ENCODE measurements at places on chromosomes 12 and 14.

- DNase-seq = no peak
These were observed 316.9 kb downstream of the DAD1 start for GRCh38 chr14:22271838-22272799.

DNA sequence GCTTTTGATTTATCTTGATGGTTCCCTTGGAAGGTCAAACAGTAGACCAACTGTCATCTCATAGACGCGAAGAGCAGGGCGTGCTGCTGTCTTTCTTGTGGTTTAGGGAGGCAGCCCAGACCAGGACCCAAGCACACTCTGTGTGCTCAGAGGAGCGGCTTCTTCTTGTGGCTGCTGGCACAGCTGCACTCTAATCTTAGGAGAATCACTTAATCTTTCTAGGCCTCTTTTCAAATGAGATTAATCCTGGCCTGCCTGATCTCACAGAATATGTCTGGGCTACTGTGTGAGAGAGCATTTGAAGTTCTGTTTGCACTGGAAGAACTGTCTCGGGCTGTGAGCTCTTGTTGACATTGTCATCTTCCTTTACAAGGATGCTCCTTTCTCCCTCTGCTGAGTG is 60.0 kb upstream of the TRAF3 start:
- no peak for DNase-seq

DNA sequence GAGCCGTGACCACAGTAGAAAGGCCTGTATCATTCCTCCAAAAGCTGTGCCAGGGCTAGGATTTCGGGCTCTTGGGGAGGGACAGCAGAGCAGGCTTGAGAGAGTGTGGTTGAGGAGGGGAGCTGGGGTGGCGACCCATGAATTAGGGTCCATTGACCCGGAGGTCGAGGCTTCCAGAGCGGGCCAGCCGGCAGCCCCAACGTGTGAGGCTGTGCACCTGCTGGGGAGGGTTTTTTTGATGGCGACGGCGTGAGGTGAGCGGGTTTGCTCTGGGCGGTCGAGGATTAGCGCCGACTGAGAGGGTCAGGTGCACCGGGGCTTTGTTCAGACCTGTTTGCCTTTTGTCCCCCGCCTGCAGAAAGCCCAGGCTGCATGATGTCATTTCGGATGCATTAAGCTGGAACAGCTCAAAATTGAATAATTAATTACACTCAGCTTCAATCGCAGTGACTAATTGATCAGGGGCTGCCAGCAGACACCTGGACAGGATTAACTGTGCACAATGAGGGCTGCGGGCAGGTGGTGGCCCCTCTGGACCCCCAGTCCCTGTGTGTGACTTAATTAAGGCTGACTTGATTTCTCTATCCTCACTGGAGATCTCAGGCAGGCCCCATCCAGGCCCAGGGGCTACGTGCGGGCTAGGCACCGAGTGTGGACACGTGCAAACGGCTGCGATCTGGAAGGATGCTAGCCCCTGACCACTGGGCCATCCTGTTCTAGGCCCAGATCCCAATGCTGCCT is 42.1 kb upstream of the MEG3 start:
- DNase-seq = no peak

- no peak for DNase-seq
These were observed 557.3 kb downstream of the TMTC2 start for GRCh38 chr12:83244001-83244400.

- DNase-seq = no peak
These were observed 6.1 kb upstream of the BDKRB2 start for GRCh38 chr14:96198430-96199130.

DNA sequence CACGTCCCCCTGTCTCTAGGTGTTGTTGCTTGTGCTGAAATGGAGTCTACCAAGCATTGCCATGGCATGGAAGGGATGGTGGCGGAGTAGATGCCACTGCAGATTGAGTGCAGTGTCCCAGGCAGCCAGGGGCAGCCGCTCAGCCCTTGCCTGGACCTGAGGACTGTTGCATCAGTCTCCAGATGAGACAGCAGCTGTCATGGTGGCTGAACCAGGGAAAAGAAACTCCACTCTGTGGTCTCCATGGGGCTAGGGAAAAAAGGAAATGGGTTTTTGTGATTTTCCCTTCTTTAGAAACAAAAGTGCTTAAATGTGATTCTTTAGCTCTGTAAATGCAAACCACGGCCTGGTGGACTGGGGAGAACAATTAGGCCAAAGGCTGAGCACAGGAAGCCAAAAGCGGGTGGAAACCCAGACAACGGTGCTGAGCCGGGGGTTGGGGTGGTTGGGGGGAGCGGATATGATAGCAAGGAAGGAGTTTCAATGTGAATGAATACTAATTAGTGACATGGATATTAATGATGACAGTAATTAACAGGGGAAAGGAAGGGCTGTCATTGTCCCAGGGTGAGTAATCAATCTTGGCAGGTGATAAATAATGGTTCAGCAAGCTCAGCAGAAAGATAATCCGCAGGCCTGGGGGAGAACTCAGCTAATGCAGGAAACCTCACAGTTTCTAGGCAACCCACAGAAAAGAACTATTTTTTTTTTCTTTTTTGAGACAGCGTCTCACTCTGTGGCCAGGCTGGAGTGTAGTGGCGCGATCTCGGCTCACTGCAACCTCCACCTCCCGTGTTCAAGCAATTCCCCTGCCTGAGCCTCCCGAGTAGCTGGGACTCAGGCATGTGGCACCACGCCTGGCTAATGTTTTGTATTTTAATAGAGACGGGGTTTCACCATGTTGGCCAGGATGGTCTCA is 442.6 kb downstream of the DPF3 start:
- DNase-seq = no peak

DNA sequence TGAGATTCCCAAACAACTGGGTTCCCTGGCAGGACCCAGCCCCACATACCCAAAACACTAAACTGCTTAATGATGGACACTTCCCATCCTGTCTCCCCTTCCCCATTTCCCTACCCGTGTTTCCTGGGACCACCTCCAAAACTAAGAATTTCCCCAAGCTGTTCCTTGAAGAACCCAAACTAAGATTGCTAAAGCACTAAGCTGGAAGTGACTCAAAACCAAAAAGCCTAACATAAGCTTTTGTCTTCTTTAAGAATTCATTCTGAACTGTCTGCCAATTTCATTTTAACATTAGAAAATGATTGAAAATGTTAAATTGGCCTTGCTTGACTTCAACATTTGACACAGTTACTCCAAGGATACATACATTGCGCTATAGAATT is 29.5 kb upstream of the STAB2 start:
- DNase-seq = no peak

- no peak for DNase-seq
These were observed 52.0 kb downstream of the PEX5 start for GRCh38 chr12:7241404-7242005.

- no peak for DNase-seq
These were observed 34.6 kb upstream of the ADGRD1 start for GRCh38 chr12:130919086-130919485.
